NCI-H345 (cell line): ENCODE measurements at places on chromosomes 4 and X.

- DNase-seq: no peak
Measured at GRCh38 chrX:24219320-24219719, 69.8 kb downstream of the ZFX start.

DNA sequence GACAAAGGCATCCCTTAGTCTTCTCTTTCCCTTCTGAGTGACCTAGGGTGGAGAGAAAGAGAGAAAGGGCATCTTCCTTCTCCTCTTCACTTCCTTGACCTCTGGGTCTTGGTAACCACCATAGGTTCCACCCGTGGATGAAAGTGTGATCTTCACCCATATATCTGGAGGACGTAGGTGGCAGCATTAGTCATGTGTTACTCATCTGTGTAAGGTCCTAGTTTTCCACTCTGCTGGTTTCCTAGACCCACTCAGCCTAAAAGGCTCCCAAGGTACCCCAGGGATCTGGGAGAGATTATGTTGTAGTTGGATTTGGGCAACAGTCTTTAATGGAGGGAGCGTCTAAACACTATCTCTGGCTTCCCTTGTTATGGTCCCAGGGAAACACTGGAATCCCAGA is 45.5 kb upstream of the RAB9B start:
- DNase-seq: no peak

GRCh38 chr4:54793856-54794422 is 136.2 kb downstream of the KIT start:
- no peak for DNase-seq

- DNase-seq: peak; percentile 5
Measured at GRCh38 chrX:71998836-71999509, 88.3 kb downstream of the NHSL2 start.

- no peak for DNase-seq
Measured at GRCh38 chrX:156001001-156001666, 3.6 kb downstream of the IL9R start.

DNA sequence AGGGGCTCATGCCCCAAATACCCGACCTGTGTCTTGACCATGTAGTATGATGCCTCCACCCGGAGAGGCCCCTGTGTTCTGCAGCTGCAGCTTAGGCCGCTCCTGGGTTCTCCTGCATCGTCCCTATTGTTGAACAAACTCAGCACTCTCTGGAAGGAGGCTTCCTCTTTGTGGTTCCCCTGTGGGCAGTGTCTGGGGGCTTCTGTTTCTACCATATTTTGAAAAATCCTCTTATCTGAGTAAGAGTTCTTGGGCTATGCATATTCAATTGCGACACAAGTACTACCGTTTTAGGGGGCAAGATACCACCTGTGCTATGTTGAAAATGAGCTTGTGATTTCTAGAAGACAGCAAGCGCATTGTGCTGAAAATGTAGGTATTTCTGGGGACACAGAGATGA is 276.6 kb downstream of the DHRSX start:
- no peak for DNase-seq

DNA sequence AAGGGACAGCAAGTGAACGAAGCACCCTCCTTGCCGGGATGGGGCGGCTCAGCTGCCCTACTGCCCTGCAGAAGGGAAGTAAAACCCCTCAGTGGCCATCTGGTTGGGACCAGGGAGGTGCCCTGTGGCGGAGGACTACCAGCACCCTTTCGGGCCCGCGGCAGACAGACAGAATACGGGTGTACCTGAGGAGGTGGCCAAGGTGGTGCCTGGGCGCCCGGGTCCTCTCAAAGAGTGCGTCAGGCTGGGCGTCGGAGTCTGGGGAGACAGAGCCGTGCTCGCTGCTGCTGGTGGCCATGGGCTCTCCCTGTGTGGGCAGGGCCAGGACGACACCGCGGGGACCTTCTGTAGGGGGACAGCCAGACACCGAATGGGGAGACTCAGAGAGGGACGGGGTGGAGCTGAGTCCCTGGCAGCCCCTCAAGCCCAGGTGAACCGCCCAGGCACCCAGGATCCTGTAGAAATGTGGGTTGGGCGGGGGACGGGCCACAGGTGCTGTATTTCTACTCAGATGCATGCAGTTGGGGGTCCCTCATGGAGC is 29.7 kb downstream of the PDHA1 start:
- DNase-seq: no peak

DNA sequence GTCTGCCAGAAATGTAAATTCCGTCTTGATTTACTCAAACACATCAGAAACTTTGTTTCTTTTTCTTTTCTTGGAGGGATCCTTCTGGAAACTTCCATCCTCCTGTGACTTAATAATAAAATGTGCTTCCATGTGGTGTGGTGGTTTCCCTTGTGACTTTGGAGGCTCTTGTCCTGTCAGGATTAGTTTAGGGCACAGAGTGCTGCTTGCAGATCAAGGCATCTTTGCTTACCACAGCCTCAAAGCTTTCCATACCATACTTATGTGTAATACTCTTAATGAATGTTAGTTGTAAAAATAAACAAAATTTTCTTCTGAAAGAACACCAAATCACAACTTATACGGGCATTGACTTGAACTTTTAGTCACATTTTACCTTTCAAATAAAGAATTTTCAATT is 27.4 kb downstream of the GBA3 start:
- DNase-seq: no peak

- no peak for DNase-seq
Measured at GRCh38 chr4:44716597-44716996, 9.8 kb downstream of the GNPDA2 start.

- DNase-seq: no peak
Measured at GRCh38 chr4:7187168-7187535, 5.2 kb upstream of the SORCS2 start.

DNA sequence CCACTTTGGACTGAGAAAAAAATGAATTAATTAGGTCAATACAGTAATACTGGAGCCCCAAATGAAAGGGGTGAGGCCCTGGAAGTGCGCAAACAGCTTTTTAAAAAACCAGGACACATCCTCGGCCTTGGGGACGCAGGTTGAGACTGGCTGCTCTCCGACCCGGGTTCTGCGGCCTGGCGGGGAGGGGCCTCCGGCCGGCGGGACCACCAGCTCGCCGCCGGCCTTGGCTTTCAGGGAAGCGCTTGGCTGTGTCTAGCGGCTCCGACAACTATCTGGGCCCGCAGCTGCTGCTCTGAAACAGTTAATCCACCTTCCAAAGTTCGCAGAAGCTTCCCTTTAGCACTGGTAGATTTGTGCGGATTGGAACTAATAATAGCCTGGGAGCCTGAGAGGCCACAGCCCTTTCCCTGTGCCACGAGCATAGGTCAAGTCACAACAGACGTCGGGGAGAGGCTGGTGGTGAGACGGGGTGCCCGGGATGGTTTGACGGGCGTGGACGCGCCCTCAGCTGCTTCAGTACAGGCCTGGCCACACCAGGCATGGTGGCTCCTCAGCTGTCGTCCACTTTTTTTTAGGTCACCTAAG is 1.1 kb upstream of the SEL1L3 start:
- DNase-seq: no peak

- DNase-seq: no peak
Measured at GRCh38 chr4:121217351-121217750, 53.2 kb upstream of the TNIP3 start.

- DNase-seq: no peak
Measured at GRCh38 chr4:108080747-108081146, 88.0 kb downstream of the LEF1 start.

DNA sequence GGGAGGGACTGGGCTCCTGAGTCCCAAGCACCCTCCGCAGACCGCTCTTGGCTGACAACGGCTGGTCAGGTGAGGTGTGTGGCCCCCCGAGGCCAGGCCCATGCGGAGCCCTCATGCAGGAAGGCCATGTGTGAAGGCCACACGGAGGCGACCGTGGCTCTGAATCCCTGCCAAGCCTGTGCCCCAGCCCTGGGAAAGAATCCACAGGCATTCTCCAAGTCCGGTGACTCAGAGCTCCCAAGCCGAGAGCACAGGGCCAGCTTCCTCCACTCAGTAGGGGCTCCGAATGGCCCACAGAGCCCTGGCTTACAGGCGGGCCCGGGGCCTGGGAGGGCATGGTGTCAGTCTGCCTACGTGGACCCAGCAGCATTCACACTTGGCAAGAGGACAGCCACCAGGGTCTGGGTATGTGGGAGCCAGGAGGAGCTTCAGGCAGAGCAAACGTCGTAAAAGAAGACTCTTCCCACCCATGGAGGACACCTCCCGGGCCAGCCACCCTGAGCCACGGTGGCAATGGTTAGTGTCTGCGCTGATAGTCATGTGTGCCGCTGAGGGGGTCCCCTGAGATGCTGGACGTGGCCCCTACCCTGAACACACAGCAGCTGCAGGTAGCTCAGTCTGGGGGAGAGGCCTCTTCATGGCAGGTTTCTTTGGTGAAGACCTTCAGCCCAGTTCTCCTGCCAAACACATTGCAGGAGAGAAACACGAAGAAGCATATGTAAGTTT is 105.7 kb downstream of the PSAPL1 start:
- no peak for DNase-seq

- DNase-seq: no peak
Measured at GRCh38 chrX:6026980-6027379, 201.7 kb downstream of the NLGN4X start.

DNA sequence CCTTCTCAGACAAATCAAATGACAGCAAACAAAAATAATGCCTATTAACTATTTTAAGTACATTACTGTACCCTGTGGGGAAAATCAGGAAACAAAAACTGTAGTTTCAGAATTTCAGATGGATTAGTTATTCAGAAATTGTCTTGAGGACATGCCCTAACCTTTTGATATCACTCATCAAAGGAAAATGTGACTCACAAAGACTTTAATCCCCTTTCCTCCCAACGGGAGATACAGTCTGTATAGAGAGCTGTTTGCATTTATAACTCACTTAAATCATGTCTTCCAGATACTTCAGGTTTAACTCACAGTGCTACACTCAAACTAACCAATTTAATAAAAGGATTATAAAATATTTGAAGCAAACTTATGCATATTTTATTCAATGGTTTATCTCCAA is 304.0 kb downstream of the MAPK10 start:
- DNase-seq: no peak

DNA sequence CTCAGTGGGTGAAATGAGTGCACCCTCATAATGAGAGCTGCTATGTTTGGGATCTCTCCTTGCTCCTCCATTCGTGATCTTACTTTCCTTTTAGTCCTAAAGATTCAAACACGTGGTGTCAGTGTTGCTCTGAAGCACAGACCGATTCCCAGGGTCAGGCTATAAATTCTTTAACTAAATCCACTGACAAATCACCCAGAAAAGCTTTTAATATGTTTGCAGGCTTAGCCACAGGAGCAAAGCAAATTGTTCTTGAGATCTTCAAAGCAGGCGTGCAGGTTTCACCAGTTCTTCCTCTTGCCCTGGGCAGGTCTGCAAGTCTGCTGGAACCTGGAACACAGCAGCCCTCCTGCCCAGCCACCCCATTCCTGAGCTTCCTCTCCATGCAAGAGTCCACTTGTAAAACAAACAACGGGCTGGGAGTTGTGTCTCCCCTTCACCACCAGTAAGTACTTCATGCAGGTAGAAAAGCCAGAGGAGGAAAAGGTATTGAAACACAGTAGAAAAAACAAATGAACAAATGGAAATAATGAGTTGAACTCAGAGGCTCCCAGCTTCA is 70.1 kb upstream of the ENPP6 start:
- DNase-seq: no peak

- DNase-seq: no peak
Measured at GRCh38 chr4:153522802-153523094, 56.6 kb downstream of the TMEM131L start.

DNA sequence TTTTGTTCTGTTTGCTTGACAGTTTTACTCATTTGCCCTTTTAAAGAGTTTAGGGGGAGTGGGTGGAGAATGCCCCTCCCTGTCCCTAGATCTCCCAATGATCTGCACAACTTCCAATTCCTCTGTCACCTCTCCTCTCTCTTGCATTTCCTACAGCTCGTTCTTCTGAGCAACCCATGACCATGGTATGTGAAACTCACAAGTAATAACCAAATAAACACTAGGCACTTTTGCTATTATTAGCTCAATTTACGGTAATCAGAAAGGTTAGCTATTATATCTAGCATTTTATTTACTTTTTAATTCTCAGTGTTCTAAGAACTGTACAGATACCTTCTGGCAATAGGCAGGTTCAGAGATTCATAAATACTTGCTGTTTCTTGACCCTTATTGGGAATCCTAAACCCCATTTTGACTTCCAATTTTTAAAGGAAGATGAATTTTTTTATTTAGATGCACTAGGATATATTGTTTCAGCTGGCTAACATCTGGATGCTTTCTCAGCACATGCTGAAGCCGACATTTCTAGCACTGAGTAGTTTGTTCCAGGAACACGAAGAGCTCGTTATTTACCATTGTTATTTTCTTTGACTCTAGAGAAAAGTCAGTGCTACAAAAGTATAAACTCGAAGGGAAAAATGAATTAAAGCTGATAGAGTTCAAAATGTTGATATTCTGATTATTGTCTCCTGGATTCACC is 194.7 kb upstream of the TLL1 start:
- DNase-seq: no peak

DNA sequence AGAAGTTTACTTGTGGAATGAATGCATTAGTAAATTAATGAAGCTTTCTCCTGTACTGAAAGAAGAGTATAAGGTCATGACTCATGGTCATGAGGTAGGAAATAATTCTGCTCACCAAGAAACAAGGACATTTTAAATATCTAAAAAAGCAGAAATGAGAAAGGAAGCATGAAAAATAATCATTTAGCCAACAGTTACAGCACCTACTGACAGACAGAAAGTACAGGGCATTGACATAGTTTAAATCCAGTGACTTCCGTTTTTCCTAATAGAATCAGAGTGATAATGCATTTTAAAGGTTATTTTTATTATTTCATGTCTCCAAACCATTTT is 30.5 kb upstream of the ACSL1 start:
- DNase-seq: no peak

GRCh38 chrX:149572743-149573142 is 14.5 kb downstream of the MAGEA9B start:
- no peak for DNase-seq

DNA sequence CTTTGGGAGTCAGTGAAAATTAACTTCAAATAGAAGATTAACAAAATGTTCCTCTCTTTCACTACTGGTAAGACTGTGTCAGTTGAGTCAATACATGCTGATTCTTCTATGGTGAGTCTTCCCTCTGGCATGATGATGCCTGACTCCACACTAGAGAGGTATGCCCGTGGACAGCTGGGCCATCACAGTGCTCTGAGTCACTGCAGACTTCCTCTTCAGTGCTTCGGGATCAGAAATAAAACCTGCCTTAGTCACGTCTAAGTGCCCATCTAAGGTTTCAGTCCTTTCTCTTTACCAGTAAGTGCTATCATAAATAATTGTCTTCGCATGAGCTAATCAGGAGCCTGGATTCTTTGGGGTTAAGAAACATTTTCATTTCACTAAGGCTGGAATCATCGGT is 1.6 kb upstream of the ASB5 start:
- DNase-seq: no peak

- DNase-seq: no peak
Measured at GRCh38 chr4:125323654-125324053, 8.9 kb downstream of the FAT4 start.

DNA sequence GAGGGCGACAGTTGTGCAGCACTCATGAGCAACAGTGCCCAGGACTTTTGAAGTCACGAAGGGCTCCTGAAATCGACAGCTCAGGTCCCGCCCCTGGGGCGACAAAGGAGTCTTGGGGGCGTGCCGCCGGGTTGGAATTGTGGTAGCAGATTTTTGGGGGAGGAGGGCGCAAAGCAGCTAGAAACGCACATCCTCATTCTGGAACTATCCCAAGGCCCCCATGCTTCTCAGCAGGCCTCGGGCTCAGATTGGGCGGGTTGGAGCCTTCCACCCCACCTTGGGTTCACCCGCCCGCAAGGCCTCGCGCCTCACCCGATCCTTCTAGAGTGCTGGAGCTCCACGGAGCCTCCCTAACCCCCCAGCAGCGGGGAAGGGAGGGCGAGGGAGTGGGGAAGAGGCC is 85.5 kb downstream of the HPRT1 start:
- no peak for DNase-seq
